ENCODE measurements at places on chromosomes 11 and 22.

DNA sequence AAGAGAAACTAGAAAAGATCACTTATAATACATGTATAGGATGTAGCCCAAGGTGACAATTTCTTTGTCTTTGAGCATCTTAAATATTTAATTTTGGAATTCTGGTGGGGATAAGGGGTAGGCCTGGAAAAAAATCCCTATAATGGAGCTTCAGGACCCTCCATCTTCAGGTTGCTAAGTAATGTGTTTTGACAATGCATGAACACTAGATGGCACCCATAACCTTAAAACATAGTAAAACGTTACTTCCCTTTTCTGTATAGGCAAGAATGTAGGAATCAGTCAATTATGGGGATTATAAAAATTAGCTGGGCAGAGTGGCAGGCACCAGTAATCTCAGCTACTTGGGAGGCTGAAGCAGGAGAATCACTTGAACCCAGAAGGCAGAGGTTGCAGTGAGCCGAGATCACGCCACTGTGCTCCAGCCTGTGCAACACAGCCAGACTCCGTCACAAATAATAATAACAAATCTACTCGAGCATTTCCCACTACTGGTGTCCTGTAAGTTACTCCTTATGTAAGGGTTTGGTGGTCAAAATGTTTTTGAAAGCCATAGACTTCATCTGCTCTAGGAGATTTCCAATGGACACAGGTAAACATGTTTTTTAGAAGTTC, 541.9 kb upstream of the CCDC90B start:
- DNase-seq: no peak

DNA sequence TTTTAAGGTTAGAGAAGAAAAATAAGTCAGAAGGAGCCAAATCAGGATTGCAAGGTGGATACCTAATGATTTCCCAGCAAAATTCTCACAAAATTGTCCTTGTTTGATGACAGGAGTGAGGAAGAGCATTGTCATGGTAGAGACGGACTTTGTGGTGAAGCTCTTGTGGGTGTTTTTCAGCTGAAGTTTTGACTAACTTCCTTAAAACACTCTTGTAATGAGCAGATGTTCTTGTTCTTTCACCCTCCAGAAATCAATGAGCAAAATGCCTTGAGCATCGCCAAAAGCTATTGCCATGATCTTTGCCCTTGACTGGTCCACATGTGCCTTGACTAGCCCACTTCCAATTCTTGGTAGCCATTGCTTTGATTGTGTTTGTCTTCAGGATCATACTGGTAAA, 20.0 kb downstream of the CALCB start:
- DNase-seq: no peak

- no peak for DNase-seq
Observed at GRCh38 chr11:60390419-60390818, 5.8 kb upstream of the MS4A14 start.

GRCh38 chr11:67303835-67304411, 593 bp downstream of the SSH3 start:
- no peak for DNase-seq

- DNase-seq: no peak
Observed at GRCh38 chr11:124482362-124483147, 37.1 kb upstream of the OR8B8 start.

GRCh38 chr11:43987384-43988039, 45.1 kb downstream of the C11orf96 start:
- no peak for DNase-seq
